Skeletal muscle cell (primary cell): ENCODE measurements at places on chromosomes 11 and 22.
A peak's percentile ranks its signal among the peaks of the same experiment; 100 is the strongest.

- DNase-seq = no peak
These were observed 13.2 kb downstream of the OTUB1 start for GRCh38 chr11:63999349-64000025.

GRCh38 chr11:109960831-109961230, 132.4 kb upstream of the ZC3H12C start:
- DNase-seq = peak; percentile 96

- no peak for DNase-seq
These were observed 108.7 kb upstream of the PITPNB start for GRCh38 chr22:28027453-28028448.

DNA sequence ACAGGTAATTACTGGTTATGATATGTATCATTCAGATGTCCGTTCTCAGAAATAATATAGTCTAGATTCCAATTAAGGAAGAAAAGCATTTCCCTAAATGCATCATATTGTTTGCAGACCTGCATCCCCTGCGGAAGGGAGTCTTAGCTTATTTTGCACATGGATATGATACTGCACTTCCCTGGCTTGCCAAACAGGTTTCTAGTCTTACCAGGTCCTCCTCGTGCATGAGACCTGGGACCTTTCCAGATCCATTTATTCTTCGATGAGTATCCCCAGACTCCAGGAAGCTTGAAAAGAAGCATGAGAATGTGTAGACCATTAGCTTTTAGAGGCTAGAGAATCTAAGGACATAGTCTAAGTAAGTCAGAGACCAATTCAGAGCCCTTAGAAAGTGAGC, 30.6 kb downstream of the CYB5R2 start:
- no peak for DNase-seq

GRCh38 chr11:120655589-120655988, 144.0 kb downstream of the GRIK4 start:
- DNase-seq = no peak

- no peak for DNase-seq
These were observed 27.1 kb downstream of the SYT13 start for GRCh38 chr11:45258982-45259530.

GRCh38 chr11:128522943-128523518, 64.3 kb downstream of the ETS1 start:
- no peak for DNase-seq

GRCh38 chr11:74412733-74413359, 14.6 kb upstream of the PGM2L1 start:
- DNase-seq = no peak

DNA sequence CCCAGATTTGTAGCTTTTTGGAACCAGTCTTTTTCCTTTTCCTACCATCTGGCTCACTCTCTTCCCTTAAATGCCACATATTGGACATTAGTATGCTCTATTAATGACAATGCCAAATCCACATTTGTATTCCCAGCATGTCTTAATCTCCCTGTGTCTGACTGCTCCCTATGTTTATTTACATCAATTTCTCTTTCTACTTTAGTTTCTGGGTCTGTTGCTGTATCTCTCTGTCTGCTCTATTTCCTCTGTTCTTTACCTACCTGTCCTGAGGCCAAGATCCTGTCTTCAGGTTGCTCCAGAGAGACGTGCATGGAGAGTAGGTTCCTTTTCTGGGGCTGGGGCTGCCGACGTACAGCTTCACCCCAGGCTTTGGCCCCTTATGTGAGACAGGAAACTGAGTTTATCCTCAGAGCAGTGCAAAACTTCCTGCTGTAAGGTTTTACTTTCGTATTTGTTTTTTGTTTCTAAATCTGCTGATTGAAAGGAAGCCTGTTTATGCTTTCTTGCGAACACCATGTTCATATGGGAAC, 25.6 kb downstream of the OR2AG2 start:
- DNase-seq = no peak

DNA sequence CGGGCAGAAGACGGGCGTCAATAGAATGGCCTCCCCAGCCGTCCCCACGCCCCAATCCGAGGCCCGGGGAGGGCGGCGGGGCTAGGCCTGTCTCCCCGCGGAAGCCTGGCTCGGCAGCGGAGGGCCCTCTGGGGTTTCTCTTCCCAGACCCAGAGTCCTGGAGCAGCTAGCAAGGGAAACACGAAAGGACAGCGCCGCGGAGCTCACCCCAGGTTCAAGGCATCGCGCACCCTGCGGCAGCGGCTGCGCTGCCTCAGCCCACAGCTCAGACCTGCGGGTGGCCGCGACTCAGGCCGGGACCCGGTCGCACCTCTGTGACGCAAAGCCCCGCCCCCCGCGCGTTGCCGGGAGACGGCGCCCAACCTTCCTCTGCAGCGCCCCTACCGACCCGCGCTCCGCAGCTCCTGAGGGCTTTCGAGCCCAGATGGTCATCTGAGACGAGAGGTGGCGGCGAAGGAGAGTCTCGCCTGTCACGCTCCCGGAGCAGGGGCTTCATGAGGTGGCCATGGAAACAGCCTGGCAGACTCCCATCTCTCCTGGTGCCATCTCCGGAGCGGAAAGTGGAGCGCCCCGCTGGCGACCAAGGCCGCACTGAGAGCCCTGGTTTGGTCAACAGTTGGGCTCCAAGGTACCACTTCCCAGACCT, at the start of gene RNF141:
RNF141 (minus strand) TSS at position 273 of the 646 bp plus-strand sequence. CDS start 7,029 bp downstream, outside the sequence.
- DNase-seq = peak; percentile 68

GRCh38 chr11:18132341-18132740, at the start of gene MRGPRX3:
TSS of gene MRGPRX3 (plus strand) at chr11:18132571. CDS start at chr11:18137203, 4,632 bp downstream.
- no peak for DNase-seq

DNA sequence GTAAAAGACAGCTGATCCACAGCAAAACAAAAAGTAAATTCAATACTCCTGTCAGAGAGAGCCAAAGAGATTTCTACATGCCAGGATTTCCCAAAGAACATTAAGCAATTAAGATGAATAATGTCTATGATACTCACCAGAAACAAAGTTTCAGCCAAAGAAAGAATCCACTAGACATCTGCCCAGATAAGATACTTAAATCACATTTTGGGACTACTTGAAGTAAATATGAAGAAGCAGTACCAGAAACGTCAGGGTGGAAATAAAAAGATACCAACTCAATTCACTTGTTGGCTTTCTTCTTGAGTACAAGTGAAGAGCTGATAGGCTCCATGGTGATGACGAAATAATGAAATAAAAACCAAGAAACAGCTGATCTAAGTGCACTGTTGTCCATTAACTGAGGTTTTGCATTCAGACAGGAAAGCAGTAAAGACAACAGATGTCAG, 31.6 kb upstream of the ARHGAP32 start:
- peak; percentile 33 for DNase-seq

DNA sequence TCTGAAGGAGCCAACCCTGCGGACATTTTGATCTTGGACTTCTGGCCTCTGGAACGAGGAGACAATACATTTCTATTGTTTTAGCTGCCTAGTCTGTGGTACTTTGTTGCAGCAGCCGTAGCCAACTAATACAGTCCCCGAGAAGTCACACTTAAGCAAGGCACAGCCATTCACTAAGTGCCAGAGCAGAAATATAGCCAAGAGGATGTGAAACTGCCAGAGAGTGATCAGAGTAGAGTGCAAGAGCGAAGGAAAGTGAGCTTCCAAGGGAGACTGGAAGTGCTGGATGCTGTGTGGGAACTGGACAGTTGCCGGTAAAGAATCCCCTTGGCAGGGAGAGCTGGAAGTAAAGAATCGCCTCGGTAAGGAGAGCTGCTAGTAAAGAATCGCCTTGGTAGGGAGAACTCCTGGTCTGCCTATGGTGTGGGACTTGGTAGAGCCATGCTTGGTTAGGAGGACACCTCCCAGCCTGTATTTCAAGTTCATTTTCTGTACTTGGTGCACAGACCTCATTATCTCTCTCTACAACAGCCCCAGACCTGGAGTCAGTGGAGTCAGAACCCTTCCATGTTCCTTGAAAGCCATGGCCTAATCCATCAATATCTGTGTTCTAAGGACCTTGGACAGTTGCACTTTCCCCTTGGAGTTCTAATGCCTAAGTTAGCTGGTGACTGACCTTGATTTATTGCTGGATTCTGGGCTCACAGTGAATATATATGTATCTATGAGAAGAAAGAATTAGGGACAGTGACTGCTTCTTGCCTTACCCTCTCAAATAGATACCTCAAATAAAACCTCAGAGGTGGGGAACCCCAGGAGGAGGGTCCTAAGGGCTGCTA, 162.1 kb downstream of the LDLRAD3 start:
- no peak for DNase-seq

- DNase-seq = no peak
These were observed 7.9 kb upstream of the EHF start for GRCh38 chr11:34613015-34613414.

DNA sequence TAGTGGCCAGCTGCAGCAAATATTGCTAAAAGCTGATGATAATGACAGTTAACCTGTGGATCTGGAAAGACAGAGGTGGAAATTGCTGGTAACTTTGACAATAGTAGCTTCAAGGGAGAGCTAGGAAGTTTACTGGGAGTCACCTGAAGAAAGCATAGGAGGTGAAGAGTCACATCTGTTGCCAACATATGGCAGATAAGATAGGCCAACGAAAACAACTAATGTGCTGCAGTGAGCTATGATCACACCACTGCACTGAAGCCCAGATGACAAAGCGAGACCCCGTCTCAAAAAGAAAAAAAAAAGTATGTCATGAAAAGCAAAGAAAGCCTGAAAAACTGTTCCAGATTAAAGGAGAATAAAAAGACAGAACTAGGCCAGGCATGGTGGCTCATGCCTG, 4.3 kb upstream of the PRDM10 start:
- no peak for DNase-seq

GRCh38 chr22:35229865-35230264, 27.4 kb upstream of the HMGXB4 start:
- DNase-seq = no peak

DNA sequence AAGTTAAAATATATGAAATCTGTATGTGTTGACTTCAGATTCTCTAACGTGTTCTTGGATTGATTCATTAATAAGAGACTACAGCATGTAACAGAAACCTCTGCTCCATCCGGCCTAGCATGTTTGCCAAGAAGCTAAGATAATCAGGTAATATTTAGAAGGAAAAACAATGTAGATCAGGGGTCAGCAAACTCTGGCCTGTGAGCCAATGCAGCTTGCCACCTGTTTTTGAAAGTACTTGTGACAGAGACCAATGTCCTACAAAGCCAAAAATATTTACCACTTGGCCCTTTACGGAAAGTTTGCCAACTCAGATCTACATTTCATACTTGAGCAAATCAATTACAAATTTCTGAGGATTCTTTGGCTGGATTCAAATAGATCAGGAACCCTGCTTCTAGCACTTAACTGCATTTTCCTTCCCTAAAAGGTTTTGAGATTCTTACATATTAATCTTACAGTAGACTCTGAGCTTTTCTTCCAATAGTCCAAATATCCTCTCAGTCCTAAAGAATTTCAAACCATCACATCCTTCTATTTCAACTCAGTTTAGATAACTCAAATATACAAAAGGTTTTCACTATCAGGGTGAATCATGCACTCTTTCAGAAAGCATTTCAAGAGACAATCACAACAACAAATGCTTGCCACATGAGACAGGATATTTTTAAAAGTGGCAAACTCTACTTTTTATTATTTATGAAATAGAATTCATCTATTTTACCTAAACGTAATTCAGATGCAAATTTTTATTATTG, 29.5 kb downstream of the APOL5 start:
- DNase-seq = no peak

DNA sequence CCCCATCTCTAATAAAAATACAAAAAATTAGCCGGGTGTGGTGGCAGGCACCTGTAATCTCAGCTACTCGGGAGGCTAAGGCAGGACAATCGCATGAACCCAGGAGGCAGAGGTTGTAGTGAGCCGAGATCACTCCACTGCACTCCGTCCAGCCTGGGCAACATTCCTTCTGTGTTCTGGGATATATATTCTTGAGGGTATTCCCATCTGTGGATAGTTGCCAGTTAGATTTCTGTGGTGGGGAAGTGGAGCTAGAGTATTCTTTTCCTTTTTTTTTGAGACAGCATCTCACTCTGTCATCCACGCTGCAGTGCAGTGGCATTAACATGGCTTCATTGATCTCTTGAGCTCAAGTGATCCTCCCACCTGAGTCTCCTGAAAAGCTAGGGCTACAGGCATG, 9.1 kb upstream of the ZNF74 start:
- no peak for DNase-seq

- DNase-seq = no peak
These were observed 19.8 kb downstream of the BMAL1 start for GRCh38 chr11:13297308-13297916.

DNA sequence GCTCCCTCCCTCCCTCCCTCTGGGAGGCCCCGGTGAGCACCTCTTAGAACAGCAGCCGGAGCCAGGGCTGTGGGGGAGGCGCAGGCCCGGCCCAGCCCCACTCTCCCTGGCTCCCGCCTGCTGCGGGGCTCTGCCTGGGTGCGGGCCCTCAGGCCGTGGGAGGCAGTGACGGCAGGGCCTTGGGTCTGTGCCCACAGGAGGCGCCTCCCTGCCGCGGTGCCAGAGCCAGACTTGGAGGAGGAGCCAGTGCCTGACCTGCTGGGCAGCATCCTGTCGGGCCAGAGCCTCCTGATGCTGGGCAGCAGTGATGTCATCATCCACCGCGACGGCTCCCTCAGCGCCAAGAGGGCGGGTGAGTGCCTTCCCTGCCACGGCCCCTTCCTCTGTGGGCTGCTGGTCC, 9.5 kb downstream of the IRF7 start:
- no peak for DNase-seq

- no peak for DNase-seq
These were observed 590 bp upstream of the IFITM10 start for GRCh38 chr11:1750840-1751530.

GRCh38 chr22:45008186-45008681, 1.6 kb downstream of the PHF21B start:
- no peak for DNase-seq

DNA sequence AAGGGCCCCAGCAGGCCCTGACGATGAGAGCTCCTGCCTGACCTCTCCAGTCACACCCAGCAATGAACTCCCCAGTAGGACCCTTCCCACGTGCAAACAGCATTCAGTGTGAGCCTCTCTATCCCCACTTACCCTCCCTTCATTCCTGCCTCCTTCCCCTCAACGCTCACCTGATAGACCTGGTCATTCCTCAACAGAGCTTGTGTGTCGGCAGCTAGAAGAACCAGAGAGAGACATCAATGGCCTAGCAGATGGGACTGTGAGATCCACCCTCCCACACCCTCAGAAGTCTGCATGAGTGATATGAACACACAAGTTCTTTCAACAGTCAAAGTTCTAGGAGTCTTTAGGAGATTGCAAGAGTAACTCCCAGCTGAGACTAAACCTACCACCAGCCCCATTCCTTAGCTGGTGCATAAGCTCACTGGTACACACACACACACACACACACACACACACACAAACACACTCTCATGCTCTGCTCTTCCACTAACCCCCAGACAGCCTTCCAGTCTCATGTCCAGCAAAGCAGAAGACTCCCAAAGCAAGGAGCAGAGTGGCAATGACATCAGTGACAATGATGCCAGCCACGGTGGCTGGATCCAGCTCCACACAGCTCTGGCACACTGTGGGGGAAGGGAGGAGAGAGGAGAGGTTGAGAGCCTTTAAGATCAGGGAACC, 3.1 kb downstream of the CD3D start:
- no peak for DNase-seq

DNA sequence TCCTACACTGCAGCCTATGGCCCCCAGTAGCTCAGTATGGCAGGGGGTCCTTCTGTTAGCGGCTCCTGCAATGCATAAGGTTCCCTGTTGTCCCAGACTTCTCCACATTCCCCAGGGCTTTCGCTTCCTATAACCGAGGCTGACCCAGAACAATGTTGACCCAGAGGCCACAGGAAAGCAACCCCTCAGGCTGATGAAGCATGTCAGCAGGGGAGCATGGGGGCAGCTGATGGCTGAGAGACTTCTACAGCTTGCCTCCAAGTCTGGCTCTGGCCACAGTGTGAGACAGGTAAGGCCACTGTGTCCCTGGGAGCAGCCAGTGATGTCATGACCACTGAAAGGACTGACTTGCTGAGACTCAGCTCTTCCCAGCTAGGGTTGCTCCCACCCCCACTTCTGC, 12.5 kb upstream of the PPFIBP2 start:
- DNase-seq = no peak
